ENCODE measurements at places on chromosomes 7 and 10.
A peak's percentile ranks its signal among the peaks of the same experiment; 100 is the strongest.

DNA sequence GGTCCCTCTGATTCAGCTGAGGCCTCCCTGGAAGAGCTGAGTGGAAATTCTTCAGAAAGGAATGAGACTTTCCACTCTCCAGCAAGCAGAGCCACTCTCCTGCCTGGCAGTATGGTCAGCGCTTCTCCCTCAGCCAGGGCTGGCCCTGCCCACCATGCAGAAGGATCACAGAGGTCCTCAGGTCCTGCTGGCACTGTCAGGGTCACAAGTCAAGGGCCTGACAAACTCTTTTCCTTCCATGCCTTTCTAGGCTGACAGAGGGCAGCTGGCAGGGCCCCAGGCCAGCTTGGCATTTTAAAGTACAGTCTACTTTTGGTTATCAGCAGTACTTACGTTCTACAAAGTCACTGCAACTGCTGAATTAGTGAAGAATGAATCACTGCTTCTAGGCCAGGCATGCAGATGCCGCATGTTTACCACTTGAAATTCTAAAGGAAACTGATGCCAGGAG is 119.3 kb upstream of the FRMD4A start:
- no peaks in the 10 kb centered on the region for H3K4me1 ChIP-seq
- H3K27me3 ChIP-seq = no peaks in the 10 kb centered on the region
- H3K4me3 ChIP-seq = no peak overlapping the region
- DNase-seq = no peak
- H3K27ac ChIP-seq = no peak overlapping the region

DNA sequence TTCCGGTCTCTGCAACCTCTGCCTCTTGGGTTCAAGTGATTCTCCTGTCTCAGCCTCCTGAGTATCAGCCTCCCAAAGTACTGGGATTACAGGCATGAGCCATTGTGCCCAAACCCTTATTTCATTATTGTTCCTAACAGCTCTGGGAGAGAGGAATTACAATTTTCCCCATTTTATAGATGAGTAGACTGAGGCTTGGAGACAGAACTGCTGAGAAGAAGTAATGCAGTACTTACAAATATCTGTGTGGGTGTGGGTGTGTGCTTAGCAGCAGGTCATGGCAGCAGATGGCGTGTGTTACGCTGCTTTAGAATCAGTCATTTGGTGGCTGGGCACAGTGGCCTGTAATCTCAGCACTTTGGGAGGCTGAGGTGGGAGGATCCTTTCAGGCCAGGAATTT is 7.4 kb downstream of the PRKRIP1 start:
- no peak overlapping the region for H3K27ac ChIP-seq
- no peaks in the 10 kb centered on the region for H3K4me1 ChIP-seq
- H3K27me3 ChIP-seq = no peaks in the 10 kb centered on the region
- H3K36me3 ChIP-seq = peaks cover 28% of the 10 kb centered on the region
- H3K4me3 ChIP-seq = no peak overlapping the region

GRCh38 chr7:156456503-156457115 is 184.0 kb upstream of the RNF32 start:
- H3K27me3 ChIP-seq = peaks cover 100% of the 10 kb centered on the region
- H3K27ac ChIP-seq = no peak overlapping the region
- no peak for DNase-seq
- H3K4me1 ChIP-seq = no peaks in the 10 kb centered on the region
- H3K36me3 ChIP-seq = no peaks in the 10 kb centered on the region

DNA sequence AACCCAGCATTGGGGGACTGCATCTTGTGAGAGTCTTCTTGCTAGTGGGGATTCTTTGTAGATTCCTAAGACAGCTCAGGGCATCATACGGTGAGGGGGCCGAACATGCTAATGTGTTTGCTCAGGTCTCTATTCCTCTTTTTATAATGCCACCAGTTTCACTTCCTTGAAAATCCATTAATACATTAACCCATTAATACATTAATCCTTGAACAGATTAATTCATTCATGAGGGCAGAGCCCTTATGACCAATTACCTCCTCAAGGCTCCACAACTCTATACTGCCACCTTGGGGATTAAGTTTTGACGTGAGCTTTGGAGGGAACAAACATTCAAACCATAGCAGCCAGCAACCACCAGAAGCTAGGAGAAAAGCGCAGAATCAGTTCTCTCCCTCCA is 67.2 kb upstream of the POT1 start:
- no peak overlapping the region for H3K27ac ChIP-seq
- no peaks in the 10 kb centered on the region for H3K27me3 ChIP-seq
- no peak for DNase-seq
- H3K4me1 ChIP-seq = peaks cover 24% of the 10 kb centered on the region

- no peaks in the 10 kb centered on the region for H3K27me3 ChIP-seq
- DNase-seq = no peak
- H3K4me1 ChIP-seq = peaks cover 10% of the 10 kb centered on the region
- H3K36me3 ChIP-seq = no peaks in the 10 kb centered on the region
- H3K27ac ChIP-seq = no peak overlapping the region
Observed at GRCh38 chr7:156896388-156897022, 3.5 kb upstream of the LMBR1 start.

- H3K36me3 ChIP-seq = no peaks in the 10 kb centered on the region
- H3K27ac ChIP-seq = no peak overlapping the region
- H3K4me3 ChIP-seq = no peak overlapping the region
- no peak for DNase-seq
Observed at GRCh38 chr7:21346297-21346696, 81.6 kb upstream of the SP4 start.

- no peak overlapping the region for H3K4me3 ChIP-seq
- H3K4me1 ChIP-seq = no peaks in the 10 kb centered on the region
- DNase-seq = peak; percentile 44
Observed at GRCh38 chr7:107966711-107967110, 36.2 kb downstream of the LAMB1 start.

GRCh38 chr7:132218876-132219275 is 357.4 kb downstream of the PLXNA4 start:
- H3K36me3 ChIP-seq = no peaks in the 10 kb centered on the region
- H3K27me3 ChIP-seq = peaks cover 68% of the 10 kb centered on the region
- no peaks in the 10 kb centered on the region for H3K4me1 ChIP-seq
- no peak overlapping the region for H3K27ac ChIP-seq

GRCh38 chr7:140316165-140316661 is 82.1 kb downstream of the SLC37A3 start:
- DNase-seq = peak; percentile 74
- H3K4me3 ChIP-seq = peak overlapping the region; percentile 11
- H3K27me3 ChIP-seq = no peaks in the 10 kb centered on the region
- H3K27ac ChIP-seq = peak overlapping the region; percentile 70
- H3K36me3 ChIP-seq = no peaks in the 10 kb centered on the region
- H3K4me1 ChIP-seq = peaks cover 22% of the 10 kb centered on the region

GRCh38 chr7:123633553-123633952 is 22.1 kb upstream of the LMOD2 start:
- H3K36me3 ChIP-seq = no peaks in the 10 kb centered on the region
- H3K27ac ChIP-seq = no peak overlapping the region
- H3K4me1 ChIP-seq = peaks cover 18% of the 10 kb centered on the region
- H3K4me3 ChIP-seq = no peak overlapping the region

GRCh38 chr10:114375047-114375446 is 29.3 kb downstream of the AFAP1L2 start:
- peaks cover 15% of the 10 kb centered on the region for H3K4me1 ChIP-seq
- no peak overlapping the region for H3K27ac ChIP-seq
- H3K27me3 ChIP-seq = no peaks in the 10 kb centered on the region

GRCh38 chr10:124596962-124597845 is 135.6 kb downstream of the LHPP start:
- no peak overlapping the region for H3K27ac ChIP-seq
- H3K4me3 ChIP-seq = no peak overlapping the region
- no peak for DNase-seq
- no peaks in the 10 kb centered on the region for H3K4me1 ChIP-seq
- no peaks in the 10 kb centered on the region for H3K27me3 ChIP-seq
- no peaks in the 10 kb centered on the region for H3K36me3 ChIP-seq

GRCh38 chr7:41881331-41882130 is 178.6 kb upstream of the INHBA start:
- H3K27me3 ChIP-seq = no peaks in the 10 kb centered on the region
- no peaks in the 10 kb centered on the region for H3K4me1 ChIP-seq
- H3K27ac ChIP-seq = no peak overlapping the region
- H3K36me3 ChIP-seq = no peaks in the 10 kb centered on the region

GRCh38 chr7:66697449-66698438 is 42.8 kb upstream of the RABGEF1 start:
- no peaks in the 10 kb centered on the region for H3K36me3 ChIP-seq
- no peak overlapping the region for H3K27ac ChIP-seq
- H3K4me3 ChIP-seq = no peak overlapping the region
- no peaks in the 10 kb centered on the region for H3K4me1 ChIP-seq
- no peaks in the 10 kb centered on the region for H3K27me3 ChIP-seq
- no peak for DNase-seq

GRCh38 chr7:45645141-45645969 is 71.2 kb downstream of the ADCY1 start:
- peaks cover 49% of the 10 kb centered on the region for H3K27me3 ChIP-seq
- no peak overlapping the region for H3K4me3 ChIP-seq
- no peaks in the 10 kb centered on the region for H3K36me3 ChIP-seq
- no peaks in the 10 kb centered on the region for H3K4me1 ChIP-seq

DNA sequence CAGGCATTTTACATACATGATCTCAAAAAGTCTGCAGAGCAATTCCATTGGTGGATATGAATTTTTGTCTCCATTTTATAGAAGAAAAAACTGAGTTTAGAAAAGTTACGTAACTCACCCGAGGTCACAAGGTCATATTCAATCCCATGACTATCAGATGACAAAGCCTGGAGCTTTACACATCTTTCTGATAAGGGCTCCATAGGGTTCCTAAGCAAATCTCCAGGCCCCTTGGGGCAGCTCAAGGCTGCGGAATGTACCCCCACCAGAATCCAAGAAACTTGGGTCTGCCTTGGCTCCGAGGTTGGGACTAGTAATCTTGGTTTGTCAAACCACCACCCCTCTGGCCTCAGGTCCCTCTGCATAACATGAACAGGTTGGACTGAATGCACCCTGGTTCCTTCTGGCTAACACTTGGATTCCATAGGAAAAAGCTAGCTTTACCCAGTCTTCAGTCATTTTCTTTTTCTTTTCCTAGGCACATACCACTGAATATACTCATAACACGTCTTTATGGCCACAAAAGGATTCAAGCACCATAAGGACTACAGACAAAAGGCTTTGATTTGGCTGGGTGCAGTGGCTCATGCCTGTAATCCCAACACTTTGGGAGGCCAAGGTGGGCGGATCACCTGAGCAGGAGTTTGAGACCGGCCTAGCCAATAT is 55.5 kb downstream of the PIP4K2A start:
- no peaks in the 10 kb centered on the region for H3K36me3 ChIP-seq
- H3K4me1 ChIP-seq = no peaks in the 10 kb centered on the region
- no peak overlapping the region for H3K27ac ChIP-seq
- no peak for DNase-seq

All from PC-9 (cell line).